CD4-positive, alpha-beta T cell treated with Interleukin-17A for 4 hours (primary cell): ENCODE measurements at places on chromosomes 4 and X.

- no peak for DNase-seq
Observed at GRCh38 chrX:15525664-15526416, 25.2 kb downstream of the BMX start.

GRCh38 chrX:53133400-53133799 lies 39.5 kb downstream of the KANTR start:
- no peak for DNase-seq

GRCh38 chr4:28822163-28822562 lies 1898.0 kb upstream of the PCDH7 start:
- DNase-seq = no peak

GRCh38 chr4:151717314-151717713 lies 43.5 kb downstream of the GATB start:
- DNase-seq = no peak

GRCh38 chr4:139015948-139016471 lies 429 bp downstream of the NOCT start:
- peak; percentile 61 for DNase-seq

DNA sequence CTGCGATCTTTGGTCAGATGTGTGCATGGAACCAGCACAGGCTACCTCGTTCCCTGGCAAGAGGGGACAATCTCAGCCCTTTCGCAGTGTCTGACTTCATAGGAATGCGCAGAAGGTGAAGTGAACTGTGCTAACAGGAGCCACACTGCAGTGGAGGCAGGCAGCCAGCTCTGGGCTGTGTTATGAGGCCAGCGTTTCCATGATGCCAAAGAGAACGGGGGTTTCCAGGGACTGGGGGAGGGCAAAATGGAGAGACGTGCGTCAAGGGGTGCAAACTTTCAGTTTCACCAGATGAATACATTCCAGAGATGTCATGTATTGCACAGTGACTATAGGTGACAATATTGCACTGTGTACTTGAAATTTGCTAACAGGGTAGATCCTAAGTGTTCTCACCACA lies 30.4 kb downstream of the CLDN34 start:
- no peak for DNase-seq
